ENCODE measurements at places on chromosomes 4 and X.

DNA sequence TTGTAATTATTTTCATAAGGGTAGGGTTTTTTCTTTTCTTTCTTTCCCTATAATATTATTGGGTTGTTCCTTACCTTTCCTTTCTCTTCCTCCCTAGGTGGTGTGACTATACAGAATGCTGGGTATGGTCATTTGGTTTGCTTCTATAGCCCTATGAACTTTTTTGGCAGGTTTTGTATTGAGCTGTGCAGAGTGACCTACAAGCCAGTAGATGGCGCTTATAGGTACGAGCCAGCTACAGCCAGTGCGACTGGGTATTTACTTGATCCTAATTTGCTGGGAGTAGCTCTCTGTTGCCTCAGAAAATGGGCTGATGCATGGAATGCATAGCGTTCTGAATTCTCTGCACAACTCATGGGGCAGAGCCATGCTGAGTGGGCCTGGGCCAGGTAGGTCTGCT is 423.3 kb downstream of the MAGEE1 start:
- no peak for DNase-seq

DNA sequence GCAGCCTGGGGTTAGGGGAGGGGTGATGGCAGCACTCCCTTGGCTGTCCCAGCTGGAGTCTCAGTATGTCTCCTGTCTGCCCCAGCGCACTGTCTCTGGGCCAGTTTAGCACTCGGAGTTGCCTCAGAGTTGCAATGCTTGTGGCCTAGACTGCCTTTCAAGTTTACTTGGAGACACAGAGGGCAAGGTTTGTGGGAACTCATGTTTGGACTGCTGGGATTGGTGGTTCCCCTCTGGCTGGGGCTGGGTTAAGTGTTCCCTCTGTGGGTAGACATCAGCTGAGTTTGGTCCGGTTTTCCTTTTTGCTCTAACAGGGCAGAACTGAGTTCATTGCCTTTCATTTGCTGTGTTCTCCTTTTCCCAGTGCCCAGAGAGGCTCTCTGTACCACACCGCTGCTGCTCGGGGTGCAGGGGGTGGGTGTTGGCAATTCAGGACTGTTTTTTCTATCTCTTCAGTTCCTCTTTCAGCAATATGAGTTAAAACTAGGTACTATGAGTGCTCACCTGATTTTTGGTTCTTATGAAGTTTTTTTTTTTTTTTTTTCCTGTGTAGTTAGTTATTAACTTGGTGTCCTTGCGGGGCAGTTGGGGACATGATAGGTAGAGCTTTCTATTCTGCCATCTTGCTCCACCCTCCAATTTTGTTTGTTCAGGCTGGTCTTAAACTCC is 17.2 kb downstream of the RAB33B start:
- no peak for DNase-seq

DNA sequence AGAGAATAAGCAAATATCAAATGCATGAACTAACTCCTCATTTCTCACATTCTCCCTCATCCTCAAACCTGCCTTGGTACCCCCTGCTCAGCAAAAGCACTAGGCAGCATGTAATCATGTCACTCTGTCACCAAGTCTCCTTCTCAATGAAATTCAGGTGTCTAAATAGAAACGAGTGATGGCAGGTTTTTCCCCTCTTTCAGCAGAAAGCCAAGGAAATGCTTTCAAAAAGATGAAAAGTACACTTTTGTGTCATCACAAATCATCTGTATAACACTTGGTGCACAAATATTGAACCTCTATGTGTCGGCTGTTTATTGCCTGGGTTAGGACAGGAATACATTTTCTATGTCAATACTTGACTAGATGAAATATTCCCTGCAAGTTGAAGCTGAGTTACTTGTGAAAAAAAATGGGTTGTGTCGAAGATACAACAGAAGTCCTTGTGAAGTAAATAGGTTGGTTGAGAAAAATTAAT is 285.1 kb upstream of the MAGEB18 start:
- DNase-seq, result no peak

DNA sequence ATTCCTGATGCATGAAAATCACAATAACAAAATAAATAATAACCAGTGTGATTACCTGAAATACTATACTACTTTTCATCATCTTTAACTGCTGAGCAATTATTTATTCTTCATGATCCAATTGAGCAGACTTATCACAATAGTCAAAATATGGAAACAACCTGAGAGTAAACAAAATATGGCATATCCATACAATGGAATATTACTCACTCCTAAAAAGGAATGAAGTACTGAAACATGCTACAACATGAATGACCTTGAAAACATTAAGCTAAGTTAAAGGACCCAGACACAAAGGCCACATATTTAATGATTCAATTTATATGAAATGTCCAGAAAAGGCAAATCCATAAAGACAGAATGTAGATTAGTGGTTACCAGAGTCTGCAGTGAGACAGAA is 146.8 kb downstream of the MID1IP1 start:
- DNase-seq, result no peak

- peak; percentile 5 for DNase-seq
Measured at GRCh38 chr4:25792200-25792791, 70.5 kb downstream of the SEL1L3 start.

DNA sequence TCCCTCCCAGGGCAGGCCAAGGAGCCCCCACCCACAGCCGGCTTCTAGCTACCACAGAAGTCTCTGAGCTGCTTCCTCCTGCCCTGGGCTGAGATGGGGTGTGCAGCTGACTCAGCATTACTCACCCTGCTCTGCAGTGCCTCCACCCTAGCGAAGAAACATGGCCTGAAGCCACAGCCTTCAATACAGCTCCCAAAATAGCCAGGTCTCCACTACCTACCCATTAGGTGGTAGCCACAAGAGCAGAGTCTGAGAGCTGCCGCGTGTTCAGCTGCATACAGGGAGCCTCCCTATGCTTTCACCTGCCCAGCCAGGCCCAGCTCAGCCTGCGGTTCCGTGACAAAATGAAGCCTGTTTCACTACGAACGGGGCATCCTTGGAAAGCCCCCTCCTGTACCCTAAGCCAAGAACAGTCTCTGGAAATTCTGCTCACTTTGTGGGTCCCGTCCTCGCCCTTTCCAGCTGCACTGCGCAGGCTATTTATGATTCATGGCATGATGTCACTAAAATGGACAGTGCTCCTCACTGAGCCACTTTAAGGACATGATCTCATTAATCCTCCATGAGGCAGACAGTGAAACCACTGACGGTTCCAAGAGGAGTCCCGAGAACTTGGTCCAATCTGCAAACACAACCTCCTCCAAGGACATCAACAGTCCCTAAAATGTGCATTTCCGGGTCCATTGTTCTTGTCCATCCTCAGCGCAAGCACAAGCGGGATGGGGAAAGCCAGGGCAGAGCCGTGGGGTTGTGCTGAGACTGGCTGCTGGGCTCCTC is 20.2 kb downstream of the WDR1 start:
- DNase-seq, result peak; percentile 79

GRCh38 chrX:53471346-53471745 is 37.2 kb upstream of the HSD17B10 start:
- DNase-seq, result no peak

DNA sequence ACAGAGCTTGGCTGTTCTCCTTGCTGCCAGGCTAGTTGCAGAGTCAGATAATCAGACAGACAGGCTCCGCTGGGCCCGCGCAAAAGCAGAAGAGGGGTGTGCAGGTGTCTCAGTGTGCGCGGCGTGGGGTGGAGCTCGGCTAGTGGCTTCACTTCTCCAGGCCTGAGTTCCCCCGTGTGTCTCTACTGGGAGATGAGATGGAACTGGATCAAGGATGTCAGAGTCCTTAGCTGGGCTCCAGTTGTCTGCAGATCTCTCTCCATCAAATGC is 21.1 kb downstream of the HTRA3 start:
- DNase-seq, result no peak

GRCh38 chr4:155543126-155543765 is 123.4 kb upstream of the GUCY1A1 start:
- DNase-seq, result no peak

GRCh38 chr4:70518716-70519115 is 347 bp downstream of the AMTN start:
- DNase-seq, result no peak

DNA sequence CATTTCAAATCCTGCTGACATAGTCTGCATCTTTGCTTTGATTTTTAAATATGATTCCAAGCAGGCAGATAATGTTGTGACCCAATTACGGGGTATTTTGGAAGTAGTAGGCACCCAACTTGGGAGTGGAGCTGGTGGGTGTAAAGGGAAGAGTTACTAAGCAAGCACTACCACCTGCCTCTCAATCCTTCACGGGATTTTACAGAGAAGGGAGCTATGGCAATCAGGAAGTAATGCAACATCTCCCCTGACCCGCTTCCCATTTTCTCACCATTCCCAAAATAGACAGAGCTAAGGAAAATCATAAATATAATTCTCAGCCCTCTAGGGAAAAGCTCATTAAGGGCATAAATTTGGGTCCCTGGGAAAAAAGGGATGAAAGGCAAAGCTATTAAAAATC is 9.2 kb downstream of the APBB2 start:
- no peak for DNase-seq

DNA sequence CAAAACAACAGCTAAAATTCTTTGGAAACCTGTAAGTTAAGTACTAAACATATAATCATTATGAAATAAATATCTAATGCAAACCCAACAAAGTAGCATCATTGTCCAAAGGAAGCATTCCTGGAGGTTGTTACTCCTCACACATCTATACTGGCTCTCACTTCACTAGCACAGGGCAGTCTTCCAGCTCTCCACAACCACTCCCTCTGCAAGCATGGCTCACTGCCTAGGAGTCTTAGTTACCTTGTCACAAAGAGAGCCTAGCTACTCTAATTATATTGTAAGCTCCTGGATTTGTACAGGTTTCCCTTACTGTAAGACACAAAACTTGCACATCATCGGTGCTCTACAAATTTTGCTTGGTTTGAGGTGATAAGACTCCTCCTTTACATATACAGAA is 76.1 kb downstream of the AMMECR1 start:
- no peak for DNase-seq
